AG20443 (cell line): ENCODE measurements at places on chromosomes 2 and 18.

- DNase-seq, result peak; percentile 39
Observed at GRCh38 chr18:51054764-51055163, 24.8 kb downstream of the SMAD4 start.

DNA sequence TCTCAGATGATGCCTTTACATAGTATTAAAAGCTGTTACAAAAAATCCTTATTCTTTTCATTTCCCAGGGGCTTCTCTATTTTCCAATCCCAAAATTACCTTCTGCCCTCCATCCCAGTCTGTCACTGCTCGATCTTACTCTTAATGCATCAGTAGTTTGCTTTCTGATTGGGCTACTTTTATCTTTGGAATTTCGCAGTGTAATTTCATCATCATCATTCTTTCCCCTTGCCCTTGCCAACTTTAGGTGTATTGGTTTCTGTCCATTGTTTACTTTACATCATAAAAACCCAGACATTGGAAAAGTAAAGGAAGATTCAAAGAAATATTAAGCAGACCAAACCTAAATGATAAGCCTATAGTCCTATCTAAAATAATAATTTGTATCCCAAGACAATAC, 457.2 kb downstream of the PIK3C3 start:
- no peak for DNase-seq

DNA sequence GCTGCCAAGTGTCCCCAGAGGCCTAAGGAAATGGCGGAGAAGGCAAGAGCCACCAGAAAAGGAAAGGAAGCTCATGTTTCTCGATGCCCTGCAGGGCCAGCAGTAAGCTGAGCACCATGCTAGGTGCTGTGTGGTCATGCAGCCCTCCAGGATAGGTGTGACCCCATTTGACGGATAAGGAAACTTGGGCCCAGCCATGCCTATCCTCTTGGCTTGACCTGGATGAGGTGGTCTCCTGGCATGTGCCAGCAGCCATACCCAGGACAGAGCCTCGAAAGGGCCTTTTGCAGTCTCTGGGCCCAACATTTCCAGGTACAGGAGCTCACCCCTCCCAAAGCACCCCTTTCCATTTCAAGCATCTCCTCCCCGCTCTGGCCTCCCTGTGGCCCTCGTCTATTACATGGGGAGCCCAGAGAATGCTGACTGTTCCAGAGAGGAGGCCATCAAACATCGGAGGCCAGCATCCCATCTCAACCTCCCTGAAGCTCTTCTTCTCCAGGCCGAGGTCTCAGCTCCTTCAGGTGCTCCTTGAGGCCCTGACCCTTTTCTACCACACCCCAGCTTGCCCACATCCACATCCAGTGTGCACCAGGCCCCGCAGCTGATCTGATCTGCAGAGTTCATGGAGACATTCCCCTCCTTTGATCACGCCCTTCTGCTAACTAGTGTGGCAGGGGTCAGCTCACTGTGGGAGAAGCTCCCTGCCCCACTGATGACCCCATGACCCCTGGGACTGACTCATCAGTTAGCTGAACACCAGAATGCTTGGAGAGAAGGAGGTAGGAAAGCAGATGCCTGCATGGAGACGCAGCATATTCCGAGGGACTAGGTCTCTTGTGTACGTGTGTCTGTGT, 208.4 kb downstream of the TNS1 start:
- peak; percentile 3 for DNase-seq

GRCh38 chr18:60176259-60176658, 196.3 kb downstream of the MC4R start:
- DNase-seq, result no peak

- peak; percentile 15 for DNase-seq
Observed at GRCh38 chr2:168278424-168278888, 31.1 kb upstream of the STK39 start.

DNA sequence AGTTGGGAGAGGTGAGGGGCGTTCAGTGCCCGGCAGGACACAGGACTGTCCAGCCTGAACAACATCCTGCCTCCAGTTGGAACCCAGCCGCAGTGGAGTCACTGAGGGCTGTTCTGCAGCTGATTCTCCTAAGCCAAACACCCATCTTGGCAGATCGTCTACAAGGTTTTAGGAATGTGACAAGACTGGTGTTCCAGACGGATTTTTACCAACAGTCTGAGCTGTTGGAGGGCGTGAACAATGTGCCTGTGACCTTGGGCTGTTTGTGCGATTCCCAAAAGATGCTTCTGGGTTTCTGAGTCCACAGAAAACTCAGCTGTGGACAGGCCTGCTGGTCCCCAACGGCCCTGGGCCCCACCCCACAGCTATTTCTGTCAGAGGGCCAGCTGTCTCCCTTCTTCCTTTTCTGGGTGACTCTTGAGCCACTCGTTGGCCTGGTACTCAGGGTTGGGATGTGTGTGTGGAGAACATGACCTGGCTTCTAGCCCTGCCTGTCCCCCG, 5.7 kb downstream of the LRRFIP1 start:
- DNase-seq, result no peak

DNA sequence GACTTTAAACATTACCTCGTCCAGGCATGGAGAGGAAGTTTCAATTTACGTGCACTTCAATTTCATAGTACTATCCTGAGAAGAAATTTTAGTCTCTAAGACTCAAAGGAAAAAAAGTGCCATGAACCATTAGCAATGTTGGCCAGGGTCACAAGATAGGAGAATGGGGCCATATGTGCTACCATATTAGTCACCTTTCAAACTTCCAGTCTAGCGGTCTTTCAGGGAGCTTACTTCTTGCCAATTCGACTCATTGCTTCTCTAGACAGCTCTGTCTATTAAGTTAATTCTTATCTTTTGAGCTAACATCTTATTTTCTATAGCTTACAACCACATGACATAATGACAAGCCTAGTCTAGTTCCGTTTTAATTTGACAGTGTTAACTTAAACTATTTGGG, 129.1 kb downstream of the ANKRD44 start:
- DNase-seq, result no peak

DNA sequence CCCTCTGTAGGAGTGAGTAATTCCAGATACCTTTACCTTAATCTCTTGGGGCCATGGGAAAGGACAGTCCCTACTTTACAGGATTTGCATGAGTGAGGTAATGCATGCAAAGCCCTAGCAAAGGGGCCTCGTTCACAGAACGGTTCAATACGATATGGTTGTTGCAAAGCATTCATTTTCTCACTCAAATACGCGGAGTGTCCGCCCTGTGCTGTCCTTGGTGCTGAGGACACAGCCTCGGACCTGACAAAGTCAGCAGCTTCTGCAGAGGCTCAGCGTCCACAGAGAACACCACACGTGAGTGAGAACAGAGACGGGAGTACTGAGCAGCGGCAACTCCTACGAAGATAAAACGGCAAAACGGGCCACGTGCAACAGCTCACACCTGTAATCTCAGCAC, 125.7 kb downstream of the EIPR1 start:
- peak; percentile 3 for DNase-seq

- DNase-seq, result no peak
Observed at GRCh38 chr2:214014551-214015220, 396.2 kb upstream of the VWC2L start.

GRCh38 chr2:129713337-129713736, 266.1 kb upstream of the RAB6C start:
- peak; percentile 4 for DNase-seq

GRCh38 chr2:67898595-67898994, 164.2 kb downstream of the C1D start:
- peak; percentile 61 for DNase-seq

- DNase-seq, result peak; percentile 94
Observed at GRCh38 chr2:241561832-241562231, 3.3 kb downstream of the BOK start.

GRCh38 chr2:120105360-120105759, 92.5 kb downstream of the EPB41L5 start:
- no peak for DNase-seq

GRCh38 chr2:10891390-10891789, 20.3 kb upstream of the KCNF1 start:
- no peak for DNase-seq

DNA sequence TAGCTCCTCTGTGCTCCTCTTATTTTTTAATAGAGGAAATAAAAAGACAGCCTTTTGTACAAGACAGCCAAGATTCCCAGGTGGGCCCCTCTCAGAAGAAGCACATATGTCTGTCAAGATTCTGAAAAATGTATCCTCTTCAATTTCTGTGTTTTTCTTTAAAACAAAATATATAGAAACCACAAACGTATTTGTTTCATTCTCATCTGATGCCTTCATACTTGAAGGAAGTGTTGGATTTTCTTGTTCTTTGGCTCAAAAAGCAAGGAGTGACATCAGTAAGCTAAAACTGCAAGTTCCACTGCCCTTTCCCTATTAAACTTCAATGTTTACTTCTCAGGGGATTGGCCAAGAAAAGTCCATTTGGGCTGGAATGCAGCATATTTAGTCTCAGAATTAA, 193.8 kb upstream of the OSR1 start:
- DNase-seq, result no peak

DNA sequence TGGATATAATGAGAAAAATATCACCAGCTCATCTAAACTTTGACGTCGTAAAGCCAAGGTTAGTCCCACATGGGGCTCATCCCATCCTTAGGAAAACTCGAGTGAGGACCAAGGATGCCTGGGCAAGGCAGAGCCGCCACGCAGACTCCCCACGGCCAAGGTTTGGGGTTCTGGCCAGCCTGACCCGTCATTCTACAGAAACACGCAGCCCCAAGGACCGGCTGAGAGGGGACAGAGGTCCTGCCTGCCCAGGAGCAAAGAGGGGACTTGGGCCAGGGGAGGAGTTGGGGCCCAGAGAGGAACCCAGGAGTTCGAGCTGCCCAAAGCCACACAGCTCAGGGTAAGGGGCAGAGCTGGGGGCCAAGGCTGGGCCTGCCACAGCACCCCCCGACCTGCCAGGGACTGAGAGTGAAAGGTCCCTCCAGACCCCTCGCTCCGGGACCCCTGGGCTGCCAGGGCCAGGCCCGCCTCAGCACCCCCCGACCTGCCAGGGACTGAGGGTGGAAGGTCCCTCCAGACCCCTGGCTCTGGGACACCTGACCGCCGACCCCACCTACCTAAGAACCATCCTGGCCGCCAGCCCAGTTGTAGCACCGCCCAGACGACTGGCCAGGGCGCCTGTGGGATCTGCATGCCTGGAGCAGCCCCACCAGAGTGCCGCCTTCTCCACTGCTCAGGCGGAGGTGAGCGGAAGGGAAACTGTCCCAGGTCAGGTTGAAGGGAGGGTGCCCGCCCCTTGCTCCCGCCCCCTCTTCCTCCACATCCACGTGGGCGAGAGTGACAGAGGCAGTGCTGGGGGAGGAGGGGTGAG, at the start of gene PDCD1:
TSS of gene PDCD1 (minus strand) at position 689 of the 811 bp plus-strand sequence. CDS start at position 633, 56 bp downstream.
- DNase-seq, result no peak

GRCh38 chr2:180523621-180524340, 456.6 kb upstream of the UBE2E3 start:
- peak; percentile 61 for DNase-seq

GRCh38 chr2:43152186-43152585, 74.2 kb downstream of the ZFP36L2 start:
- DNase-seq, result no peak

DNA sequence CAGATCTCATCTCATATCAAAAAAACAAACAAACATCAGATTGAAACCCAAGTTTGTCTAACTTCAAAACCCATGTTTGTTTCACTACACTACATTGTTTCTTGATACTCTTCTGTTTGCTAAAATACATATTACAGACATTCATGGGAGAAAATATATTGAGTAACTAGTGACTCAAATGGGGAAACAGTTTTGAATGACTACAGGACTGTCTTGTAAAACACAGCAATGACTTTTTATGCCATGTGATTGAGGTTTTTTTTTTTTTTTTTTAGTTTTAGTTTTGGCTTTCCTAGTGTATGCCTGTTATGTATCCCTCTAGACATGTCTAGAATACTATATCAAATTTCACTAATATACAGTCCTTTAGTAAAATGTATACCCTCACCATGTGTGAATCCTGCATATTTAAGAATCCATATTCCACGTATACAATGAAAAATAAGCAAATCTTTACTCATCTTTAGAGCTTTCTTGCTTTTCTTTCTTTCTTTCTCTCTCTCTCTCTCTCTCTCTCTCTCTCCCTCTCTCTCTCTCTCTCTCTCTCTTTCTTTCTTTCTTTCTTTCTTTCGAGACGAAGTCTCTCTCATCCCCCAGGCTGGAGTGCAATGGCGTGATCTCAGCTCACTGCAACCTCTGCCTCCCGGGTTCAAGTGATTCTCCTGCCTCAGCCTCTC, 46.6 kb upstream of the SERTAD2 start:
- DNase-seq, result peak; percentile 33

GRCh38 chr2:21052044-21052443, 8.2 kb upstream of the APOB start:
- no peak for DNase-seq
